ENCODE measurements at places on chromosomes 5 and 9.

DNA sequence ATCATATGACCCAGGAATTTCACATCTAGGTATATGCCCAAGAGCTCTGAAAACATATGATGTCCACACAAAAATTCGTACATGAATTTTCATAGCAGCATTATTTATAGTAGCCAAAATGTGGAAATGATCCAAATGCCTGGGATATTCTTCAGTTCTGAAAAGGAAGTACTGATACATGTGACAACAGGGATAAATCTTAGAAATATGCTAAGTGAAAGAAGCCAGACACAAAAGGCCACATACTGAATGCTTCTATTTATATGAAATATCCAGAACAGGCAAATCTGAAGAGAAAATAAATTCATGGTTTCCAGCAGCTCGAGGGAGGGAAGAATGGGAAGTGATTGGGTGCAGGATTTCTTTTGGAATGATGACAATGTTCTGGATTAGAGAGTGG lies 16.8 kb upstream of the ZBTB43 start:
- DNase-seq, result peak; percentile 35

GRCh38 chr9:107423540-107423939 lies 66.0 kb downstream of the KLF4 start:
- DNase-seq, result no peak

GRCh38 chr9:71748280-71748743 lies 20.0 kb downstream of the CEMIP2 start:
- DNase-seq, result peak; percentile 64

DNA sequence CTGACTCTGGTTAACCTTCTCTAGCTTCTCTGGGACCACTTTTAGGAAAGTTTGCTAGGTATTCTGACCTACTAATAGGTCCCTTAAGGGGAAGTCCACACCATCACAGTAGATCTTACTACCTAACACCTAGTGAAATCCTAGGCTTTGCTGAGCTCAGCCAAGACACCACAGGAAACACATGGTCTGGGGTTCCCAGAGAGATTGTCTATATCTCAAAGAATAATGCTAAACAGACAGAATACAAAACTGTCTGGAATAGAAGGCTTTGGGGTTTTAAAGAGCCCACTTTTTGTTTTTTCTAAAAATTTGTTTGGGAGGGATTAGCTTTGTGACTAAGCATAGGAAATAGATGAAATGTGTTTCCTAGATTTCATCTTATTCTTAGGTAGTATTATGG lies 395.1 kb downstream of the ARHGEF28 start:
- no peak for DNase-seq

GRCh38 chr9:6968271-6968670 lies 210.5 kb downstream of the KDM4C start:
- no peak for DNase-seq

- no peak for DNase-seq
Measured at GRCh38 chr5:150442699-150443080, 6.8 kb downstream of the RPS14 start.

- no peak for DNase-seq
Measured at GRCh38 chr5:160327818-160328217, 15.5 kb upstream of the CCNJL start.

DNA sequence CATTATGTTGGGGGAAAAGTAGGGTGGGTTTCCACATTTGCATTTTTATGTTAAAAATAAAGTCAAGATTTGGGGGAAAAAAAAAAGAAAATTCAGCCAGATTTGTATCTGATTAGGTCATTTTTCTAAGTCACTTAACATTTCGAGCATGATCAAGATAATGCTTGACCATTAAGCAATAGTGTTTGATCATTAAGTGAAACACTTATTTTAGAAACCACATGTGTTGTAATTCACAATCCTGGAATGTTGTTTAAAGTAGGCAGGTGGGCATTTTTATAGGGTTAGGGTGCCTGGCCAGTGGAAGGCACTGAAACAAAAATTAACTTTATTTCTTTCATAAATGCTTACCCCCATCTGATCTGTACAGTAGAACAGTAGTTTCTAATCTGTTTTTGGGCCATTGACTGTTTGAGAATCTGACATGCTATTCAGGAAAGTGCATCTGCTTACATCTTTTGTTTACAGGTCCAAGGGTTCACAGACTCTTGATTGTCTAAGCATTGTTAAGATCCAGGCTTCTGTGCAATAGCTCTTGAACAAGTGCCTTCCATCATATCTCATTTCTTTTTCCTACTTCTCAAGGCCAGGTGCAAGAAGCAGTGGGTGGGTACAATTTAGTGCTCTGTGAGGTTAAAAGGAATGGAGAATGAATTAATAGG lies 9.1 kb downstream of the ZCCHC9 start:
- no peak for DNase-seq

DNA sequence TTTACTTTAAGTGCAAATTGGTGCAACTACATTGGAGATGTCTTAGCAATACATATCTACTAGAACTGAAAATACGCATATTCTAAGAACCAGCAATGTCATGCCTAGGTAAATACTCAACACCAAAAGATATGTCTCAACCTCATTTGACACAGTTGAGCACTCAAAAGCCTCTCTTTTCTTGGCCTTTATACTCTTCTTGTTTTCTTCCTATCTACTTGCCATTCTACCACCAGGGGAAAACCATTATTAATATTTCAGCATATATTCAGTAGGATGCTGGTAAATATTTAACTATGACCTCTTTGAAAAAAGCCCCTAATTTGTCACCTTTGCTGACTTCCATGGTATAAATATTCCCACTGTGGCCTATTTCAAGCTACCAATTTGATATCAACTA lies 443.8 kb downstream of the LRRC70 start:
- no peak for DNase-seq

DNA sequence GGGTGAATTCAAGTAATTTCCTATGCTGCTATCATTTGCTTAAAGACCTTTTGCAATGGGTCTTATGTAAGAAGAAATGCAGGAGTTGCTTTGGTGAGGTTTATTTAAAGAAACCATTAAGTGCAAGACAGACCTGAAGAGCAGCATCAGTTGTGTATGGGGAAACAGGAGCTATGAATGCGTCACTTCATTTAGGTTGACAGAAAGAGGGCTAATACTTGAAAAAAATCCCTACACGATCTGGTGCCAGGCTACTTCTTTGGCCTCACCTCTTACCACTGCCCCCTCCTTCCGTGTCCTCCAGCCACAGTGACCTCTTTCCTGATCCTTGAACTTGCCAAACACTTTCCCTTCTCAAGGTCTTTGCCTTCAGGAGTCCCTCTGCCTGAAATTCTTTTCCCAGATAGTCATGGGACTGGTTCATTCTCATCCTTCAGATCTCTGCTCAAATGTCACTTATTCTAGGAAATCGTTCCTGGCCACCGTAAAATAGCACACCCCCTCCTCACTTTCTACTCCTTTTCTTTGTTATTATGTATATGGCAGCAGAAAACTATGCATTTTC lies 1.4 kb upstream of the JAK2 start:
- DNase-seq, result no peak

GRCh38 chr5:152364172-152364571 lies 40.9 kb downstream of the NMUR2 start:
- no peak for DNase-seq

- no peak for DNase-seq
Measured at GRCh38 chr5:43643327-43643726, 40.3 kb downstream of the NNT start.

GRCh38 chr9:16679327-16679821 lies 191.1 kb downstream of the BNC2 start:
- DNase-seq, result no peak

GRCh38 chr5:174789596-174789995 lies 65.2 kb downstream of the MSX2 start:
- no peak for DNase-seq

DNA sequence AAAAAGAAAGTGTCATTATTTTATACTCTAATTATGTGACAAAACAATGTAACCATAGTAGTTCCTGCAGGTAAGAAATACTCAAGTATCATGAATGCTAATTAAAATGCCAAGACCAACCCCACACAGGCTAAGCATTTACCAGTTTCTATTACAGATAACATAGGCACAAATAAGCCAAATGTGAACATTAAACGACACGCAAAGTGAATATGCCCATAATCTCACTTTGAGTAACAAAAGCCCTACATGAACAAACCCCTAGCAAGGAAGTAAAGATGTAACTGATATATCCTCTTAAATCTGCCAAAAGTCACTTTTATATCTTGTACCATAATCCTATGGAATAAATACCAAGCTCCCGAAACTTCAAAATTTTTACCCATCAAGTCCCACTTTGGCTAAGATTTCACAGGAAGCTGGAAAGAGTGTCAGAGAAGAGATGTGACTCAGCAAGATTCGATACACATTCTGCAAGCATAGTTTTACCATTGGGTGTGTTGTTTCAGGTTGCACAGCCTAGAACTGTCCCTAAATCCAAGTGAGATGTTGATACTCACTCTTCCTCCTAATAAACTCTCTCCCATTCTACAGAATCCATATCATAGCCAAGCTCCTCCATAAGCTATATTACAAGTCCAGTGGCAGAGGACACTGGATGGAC lies 28.8 kb downstream of the TRPM6 start:
- DNase-seq, result no peak

DNA sequence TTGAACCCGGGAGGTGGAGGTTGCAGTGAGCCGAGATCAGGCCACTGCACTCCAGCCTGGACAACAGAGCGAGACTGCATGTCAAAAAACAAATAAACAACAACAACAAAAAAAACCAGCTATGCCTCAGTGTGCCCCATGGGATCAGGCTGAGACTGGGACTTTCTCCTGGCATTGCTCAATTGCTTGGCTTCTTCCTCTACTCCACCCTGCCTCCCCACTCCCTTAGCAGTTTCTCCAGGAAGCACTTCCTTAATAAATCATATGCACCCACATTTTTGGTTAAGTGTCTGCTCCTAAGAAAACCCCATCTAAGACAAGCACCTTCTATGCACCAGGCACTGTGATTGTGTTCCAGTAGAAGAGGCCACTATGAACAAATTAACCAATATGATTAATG lies 41.0 kb upstream of the TMEM252 start:
- peak; percentile 47 for DNase-seq

DNA sequence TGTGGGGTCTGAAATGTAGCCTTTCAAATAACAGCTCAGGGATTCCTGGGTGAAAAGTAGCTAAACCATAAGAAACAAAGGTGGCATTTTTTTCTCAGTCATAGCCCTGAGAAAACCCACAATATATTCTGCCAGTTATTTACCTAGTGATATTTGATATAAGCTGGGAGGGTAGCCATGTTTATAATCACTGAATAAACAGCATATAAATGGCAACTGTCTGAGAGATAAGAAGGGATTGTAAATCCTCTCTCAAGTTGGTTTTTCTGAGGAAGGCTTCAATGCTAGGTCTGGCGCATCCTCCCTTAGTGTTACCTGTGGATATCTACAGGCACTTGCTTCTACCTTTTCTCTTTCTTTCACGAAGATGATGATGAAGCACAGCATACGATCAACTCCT lies 1080.5 kb upstream of the DMAC1 start:
- no peak for DNase-seq

DNA sequence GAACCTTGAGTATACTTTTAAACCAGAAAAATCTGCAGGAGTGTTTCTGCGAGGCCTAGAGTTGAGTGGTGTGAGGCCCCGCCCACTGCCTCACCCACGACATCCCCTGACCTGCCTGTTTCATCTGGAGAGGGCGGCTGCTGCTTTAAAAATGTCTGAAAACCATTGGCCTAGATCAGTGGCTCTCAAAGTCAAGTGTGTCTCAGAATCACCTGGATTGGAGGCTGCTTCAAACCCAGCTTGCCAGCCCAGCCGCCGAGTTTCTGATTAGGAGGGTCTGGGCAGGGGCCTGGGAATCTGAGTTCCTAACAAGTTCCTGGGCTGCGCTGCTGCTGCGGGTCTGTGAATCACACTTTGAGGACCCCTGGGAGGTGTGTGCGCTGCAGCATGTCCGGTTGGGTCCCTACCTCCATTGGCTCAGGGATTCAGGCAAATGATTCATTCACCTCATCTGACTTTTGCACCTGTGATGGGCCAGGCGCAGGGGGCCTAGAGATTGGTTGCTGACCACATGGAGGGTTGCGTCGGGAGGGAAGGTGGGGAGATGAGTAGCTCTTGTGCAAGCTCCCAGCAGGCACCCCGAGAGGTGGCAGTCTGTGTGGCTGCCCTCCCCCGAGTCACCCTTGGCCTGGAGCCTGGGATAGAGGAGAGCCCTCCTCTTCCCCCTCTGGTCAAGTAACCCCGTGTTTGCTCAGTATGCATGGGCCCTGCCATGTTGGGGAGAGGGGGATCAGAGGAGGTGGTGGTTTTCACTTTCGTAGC lies 27.6 kb upstream of the HMCN2 start:
- no peak for DNase-seq

- DNase-seq, result no peak
Measured at GRCh38 chr9:130150779-130151382, 21.3 kb upstream of the NCS1 start.

- DNase-seq, result no peak
Measured at GRCh38 chr9:124448019-124448418, 2.2 kb upstream of the ADGRD2 start.

DNA sequence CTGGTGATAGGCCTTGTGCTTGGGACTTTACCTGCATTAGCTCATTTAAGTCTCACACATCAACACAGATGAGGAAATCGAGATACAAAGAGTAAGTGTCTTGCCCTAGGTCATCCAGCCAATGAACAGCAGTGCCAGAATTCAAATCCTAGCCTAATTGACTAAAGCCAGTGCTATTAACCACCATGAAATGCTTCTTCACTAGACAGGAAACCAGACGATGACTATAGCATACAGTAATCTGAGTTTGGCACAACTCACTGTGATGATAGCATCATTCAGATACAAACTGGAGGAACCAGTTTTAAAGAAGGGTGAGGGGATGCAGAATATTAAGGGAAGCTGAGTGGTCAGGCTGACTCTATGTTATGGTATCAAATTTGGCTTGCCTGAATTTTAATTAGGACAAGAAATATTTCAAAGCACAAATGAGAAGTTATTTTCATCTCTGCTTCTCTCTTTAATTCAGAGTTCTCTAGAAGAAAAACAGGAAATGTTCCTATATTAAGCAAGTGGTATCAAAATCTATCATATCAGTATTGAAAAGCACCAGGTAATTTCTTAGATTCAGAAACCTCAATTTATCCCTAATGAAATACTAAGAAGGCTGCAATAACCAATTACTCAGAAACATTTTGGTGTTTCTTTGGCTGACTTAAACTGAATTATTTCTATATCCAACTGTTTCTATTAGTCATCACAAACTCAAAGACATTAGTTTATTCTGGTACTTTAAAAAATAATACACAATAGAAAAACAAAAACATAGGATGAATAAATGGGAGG lies 147.0 kb upstream of the RASA1 start:
- DNase-seq, result peak; percentile 63

GRCh38 chr9:135291165-135291564 lies 188.4 kb upstream of the PPP1R26 start:
- no peak for DNase-seq
